ENCODE measurements at places on chromosomes 11 and 22.

DNA sequence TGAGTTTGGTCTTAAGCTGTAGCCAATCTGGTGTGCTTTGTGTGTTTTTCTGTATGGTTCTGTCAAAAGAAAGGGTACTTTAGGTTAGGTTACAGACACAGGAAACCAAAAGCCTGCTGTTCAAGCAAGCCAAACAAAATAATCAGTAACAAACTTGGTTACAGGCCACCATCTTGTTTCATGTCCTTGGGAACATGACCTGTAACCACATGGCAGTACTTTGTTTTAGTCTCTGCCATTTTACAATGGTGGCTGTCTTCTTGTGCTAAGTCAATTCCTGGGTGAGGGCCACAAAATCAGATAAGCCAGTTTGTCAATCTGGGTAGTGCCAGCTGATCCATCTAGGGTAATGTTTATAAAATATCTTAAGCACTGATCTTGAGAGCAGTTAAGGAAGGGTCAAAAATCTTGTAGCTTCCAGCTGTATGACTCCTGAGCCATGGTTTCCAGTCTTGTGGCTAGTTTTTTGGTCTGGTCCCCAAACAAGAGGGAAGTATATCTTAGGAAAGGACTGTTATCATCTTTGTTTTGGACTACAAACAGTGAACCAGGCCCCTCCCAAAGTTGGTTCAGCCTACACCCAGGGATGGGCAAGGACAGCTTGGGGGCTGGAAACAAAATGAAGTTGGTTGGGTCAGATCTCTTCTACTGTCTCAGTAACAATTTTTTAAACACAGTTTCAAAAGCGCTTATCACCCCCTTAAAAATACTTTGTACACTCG lies 90.0 kb downstream of the IGLL5 start:
- no peak for DNase-seq

DNA sequence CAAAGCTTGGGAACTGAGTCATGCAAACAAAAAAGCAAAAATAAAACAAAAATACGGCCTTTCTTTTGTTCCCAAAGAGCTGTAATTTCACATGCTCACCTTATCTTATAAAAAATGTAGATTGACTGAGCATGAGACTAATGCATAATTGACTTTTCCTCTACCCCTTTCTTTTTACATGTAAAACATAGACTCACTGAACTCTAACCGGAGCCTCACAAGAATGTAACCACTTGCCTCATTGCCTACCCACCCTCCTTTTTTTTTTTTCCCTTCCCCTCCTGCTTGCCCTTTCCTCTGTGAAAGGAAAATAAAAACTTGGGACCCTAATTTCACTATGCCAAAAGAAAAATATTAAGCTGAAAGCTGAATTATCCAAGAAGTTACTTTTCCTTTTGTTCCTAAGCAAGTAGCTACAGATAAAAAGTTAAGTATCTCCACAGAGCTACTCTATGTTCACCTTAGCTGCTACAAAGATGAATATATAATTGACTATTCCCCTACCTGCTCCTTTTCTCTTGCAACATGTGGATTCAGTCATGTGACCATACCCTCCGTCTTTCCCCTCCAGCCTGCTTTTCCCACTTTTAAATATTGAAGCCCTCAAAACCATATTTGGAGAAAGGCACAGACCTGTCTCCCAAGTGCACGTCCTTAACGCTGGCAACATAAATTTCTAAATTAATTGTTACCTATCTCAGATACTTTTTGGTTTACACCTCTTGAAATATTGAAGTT lies 39.6 kb upstream of the WEE1 start:
- no peak for DNase-seq

- peak; percentile 90 for DNase-seq
Observed at GRCh38 chr11:61887839-61888494, 3.4 kb downstream of the FADS3 start.

DNA sequence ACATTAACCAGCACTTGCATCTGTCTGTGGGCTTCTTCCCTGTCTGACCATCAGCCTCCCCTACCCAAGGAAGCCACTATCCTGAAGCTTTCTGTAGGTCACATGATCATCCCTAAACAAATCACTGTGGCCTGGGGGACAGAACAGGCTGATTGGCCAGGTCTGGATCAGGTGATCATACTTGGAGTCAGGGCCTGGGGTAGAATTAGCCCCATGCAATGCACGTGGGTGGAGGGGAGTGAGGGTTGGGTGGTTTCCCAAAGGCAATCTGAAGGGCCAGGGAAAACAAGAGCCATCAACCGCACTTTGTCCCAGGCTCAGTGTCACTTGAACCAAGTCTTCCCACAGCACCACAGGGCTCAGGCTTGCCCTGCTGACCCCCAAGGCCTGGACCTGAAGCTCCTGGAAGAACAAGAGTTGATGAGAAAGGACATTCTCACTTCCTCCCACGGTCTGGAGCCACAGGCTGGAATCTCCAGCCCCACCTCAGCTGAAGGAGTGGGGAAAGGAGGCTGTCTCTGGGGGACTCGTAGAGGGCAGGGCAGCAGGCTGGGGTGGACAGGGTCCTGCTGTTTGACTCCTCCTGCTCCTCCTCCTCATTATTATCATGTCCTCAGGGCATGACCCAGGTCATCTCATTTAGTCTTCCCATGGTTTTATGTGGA lies 31.5 kb upstream of the TSPAN18 start:
- DNase-seq: no peak

DNA sequence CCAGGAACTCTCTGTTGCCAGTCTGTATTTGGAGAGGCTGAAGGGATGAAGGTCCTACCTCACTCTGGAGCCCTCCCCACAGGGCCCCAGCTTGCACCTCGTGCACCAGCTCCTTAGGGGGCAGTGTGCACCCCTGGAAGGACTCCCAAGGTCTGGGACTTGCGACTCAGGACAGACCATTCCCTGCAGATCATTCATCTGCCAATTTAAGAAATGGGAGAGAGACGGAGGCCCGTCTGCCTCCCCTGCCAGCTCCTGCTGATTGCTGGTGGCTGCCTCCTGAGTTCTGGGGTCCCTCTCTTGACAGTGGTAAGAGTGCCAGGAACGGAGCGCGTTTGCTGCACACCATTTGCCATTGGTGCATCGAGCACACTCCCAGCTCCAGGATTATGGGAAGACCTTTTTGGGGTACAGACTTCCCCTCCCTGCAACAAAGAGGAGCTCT lies 27.4 kb upstream of the MALAT1 start:
- peak; percentile 57 for DNase-seq

GRCh38 chr11:12377824-12378593 lies 638 bp downstream of the PARVA start:
- DNase-seq: peak; percentile 91

DNA sequence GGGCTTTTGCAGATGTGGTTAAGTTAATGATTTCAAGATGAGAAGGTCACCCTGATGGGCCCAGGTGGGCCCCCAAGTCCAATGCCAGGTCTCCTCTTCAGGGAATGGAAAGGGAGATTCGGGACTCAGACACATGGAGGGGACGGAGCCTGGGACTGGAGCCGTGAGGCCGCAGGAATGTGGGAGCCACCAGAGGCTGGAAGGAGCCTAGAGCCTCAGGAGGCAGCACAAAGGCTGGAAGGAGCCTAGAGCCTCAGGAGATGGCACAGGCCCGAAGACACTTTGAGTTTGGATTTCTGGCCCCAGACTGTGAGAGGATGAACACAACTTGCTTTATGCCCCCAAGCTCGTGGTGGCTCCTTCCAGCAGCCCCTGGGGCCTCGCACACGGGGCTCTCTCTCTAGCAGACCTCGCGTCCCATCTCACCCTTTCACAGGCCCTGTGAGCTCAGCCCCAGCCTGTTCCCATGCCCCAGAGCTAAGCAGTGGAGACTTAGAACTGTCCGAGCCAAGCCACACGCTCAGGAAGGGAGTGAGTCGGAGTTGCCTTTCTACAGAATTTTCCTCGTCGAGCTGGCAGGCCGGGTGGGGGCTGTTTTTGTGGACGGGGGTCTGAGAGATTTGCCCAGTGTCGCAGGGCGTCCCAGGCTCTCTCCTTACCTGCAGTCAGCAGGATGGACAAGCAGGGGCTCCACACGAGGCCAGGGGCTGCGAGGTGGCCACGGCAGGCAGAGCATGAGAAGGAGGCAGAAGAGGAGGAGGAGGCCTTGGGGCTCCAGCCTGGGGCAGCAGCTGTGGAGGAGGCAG lies 937.6 kb downstream of the BRD1 start:
- no peak for DNase-seq

DNA sequence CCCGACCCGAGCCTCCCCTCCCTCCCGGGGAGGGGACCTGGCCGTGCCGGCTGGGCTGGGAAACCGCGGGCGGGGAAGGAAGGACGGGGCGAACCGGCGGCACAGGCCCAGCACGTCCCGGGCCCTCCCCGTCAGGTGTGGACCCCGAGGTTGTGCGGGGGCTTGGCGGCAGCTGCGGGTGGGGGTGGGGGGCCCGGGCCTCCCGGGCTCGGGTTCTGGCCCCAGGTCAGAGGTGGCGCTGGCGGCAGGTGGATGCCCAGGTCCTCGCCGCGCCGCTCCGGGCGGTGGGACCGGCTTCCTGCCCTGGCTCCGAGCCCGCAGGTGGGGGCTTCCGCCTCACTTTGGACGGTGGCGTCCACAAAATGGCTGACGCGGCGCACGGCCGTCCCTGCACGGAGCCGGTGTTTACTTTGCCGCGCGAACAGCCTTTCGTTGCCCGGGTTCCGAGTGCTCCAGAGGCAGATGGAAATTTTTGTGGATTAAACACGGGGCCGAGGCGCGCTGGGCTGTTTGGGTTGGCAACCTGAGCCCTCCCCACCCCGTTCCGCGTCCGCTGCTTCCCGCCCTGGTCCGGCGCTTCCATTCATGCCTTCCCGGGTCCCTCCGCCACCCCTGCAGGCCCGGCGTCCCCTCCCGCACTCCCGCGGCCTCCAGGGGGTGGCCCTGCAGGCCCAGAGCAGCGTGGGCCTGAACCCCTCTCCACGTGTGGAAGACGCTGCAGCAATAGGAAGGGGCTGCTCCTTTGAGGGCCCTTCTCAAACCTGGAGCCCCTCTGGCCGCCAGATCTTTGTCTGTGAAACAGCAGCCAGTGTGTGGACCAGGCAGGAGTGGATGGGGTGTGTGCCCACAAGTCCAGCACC lies 92.0 kb upstream of the KCNQ1OT1 start:
- no peak for DNase-seq

- no peak for DNase-seq
Observed at GRCh38 chr11:110886288-110886970, 174.2 kb upstream of the ARHGAP20 start.

DNA sequence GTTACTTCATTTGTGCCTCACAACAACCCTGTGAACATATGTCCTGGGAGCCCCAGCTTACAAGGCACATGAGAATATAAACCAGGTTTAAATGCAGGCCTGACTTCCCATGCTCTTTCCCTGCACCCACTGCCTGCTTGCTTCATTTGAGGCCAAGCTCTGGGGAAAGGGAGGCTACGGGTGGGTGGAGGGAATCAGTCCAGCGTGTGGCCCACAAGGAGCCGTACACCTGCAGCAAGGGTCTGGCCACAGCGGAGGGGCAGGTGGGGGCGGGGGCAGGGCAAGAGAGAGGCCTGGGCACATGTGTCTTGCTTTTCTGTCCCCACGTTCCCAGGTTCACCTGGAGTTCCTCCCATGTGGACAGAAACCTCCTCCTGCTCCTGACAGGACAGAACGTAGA lies 26.2 kb downstream of the FAM83F start:
- DNase-seq: no peak

DNA sequence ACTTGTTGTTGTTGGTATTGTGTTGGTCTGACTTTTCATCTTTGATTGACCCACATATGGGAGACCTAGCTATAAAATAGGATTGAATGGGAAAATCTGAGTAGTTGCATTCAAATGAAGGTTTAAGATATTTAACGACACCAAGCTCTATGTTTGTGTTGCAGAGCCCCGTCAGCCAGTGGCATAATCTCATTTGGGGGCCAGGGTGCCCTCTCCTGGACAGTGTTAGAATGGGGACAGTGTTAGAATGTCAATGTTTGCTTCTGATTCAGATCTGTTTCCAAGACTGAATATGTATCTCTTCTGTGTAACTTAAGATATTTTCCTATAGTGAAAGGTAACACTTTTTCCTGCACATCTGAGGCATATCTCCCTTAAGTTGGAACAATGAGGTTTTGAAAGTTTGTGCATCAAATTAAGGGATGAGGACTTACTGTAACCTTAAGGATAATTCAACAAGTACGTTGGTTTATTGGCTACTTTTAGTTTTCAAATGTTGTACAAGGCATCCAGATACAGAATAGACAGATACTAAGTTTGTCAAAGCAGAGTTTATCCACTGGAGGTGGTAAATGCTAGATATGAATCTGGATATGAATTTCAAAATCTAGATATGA lies 5.3 kb upstream of the OR52M1 start:
- DNase-seq: no peak

DNA sequence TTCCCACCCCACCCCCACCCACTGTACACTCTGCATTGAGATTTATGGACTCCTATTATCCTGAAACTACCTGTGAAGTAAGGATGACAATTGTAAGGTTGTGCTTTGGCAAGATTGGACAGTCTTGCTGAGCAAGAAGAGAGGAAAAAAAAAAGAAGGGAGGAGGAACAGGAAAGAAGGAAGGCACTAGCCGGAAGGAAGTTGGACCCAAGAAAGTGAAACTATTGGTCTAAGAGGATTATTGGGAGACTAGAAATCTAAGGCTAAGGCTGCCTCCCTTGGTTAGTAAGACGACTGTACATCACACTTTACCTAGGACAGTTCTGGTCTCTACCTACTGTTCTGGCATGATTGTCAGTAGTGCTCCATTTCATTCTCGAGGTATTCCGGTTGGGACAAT lies 12.1 kb upstream of the TRIM44 start:
- no peak for DNase-seq

DNA sequence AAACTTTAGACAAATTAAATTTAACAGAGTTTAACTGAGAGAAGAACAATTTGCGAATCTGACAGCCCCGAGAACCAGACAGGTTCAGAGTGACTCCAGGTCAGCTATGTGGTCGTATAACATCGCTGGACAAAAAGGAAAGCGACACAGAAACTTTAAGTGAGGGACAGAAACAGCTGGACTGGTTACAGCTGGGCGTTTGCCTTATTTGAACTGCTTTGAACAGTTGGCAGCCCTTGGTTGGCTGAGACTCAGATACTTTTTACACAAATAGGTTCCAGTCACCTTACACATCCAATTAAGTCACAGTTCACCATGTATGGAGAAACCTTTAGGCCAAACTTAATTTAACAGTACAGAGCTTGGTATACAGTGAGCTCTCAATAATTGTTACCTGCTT lies 436.9 kb downstream of the GUCY1A2 start:
- no peak for DNase-seq

DNA sequence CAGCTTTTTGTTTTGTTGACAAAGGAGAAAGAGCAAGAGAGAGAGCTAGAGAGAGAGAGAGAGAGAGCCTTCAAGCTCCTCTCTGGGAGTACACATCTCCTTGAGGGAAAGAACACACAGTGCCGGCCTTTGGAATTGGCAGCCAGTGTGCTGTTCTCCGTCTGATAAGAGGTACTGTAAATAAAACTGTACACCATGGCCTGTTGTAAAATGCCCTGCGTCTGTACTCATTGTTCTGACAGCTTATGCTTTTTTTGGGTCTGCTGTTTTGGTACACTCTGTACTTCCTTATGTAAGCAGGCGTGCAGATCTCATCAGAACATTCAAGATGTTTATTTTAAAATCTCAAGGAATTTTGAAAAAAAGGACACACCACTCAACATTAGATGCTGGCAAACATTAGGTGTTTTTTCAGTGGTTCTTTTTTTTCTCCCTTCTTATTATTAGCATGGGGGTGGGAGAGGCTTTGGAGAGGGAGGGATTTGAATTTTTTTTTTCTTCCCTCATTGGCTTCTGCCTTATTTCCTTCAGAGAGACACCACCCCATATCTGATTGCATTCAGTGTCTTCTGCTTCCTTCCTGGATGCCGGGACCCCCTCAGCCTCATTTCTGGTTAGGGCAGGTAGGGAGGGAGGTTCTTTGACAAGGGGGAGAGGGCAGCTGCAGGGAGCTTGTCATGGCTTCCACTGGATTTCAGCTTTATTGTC lies 116.8 kb upstream of the NNMT start:
- DNase-seq: peak; percentile 78

GRCh38 chr11:106077609-106078455 lies at the start of gene AASDHPPT:
AASDHPPT (plus strand) TSS chr11:106077662; CDS start chr11:106077711, 49 bp downstream.
- no peak for DNase-seq
